Stimulated activated CD4-positive, alpha-beta T cell treated with anti-CD3 and anti-CD28 coated beads, Interleukin-1b, Interleukin-23, amount 100 ng/mL, for 1 hour (primary cell): ENCODE measurements at places on chromosomes 6 and 20.

GRCh38 chr6:55643861-55644260, 64.9 kb upstream of the HMGCLL1 start:
- no peak for DNase-seq

DNA sequence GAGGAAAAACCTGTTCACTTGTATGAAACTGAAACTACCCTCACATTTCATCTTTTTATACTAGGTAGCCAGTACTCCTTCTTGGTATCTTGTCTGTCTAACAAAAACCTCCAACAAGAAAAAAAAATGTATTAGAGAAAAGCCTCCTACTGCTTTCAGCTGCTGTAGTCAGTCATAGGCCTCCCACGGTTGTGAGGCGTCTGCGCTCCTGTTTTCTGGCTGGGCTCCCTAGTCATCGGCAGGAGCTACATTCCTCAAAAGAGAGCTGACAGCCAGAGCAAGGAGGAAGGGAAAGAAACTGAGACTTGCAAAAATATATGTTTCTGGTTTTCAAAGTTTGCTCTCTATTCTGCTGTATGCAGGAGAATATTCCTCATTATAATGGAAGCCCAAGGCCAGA, 517.0 kb downstream of the LMBRD1 start:
- no peak for DNase-seq

GRCh38 chr6:130524552-130524951, 158.7 kb downstream of the TMEM200A start:
- DNase-seq = no peak

- no peak for DNase-seq
These were observed 16.6 kb upstream of the BTBD3 start for GRCh38 chr20:11901127-11901526.

GRCh38 chr20:45775411-45775810, 16.3 kb downstream of the WFDC3 start:
- DNase-seq = no peak

DNA sequence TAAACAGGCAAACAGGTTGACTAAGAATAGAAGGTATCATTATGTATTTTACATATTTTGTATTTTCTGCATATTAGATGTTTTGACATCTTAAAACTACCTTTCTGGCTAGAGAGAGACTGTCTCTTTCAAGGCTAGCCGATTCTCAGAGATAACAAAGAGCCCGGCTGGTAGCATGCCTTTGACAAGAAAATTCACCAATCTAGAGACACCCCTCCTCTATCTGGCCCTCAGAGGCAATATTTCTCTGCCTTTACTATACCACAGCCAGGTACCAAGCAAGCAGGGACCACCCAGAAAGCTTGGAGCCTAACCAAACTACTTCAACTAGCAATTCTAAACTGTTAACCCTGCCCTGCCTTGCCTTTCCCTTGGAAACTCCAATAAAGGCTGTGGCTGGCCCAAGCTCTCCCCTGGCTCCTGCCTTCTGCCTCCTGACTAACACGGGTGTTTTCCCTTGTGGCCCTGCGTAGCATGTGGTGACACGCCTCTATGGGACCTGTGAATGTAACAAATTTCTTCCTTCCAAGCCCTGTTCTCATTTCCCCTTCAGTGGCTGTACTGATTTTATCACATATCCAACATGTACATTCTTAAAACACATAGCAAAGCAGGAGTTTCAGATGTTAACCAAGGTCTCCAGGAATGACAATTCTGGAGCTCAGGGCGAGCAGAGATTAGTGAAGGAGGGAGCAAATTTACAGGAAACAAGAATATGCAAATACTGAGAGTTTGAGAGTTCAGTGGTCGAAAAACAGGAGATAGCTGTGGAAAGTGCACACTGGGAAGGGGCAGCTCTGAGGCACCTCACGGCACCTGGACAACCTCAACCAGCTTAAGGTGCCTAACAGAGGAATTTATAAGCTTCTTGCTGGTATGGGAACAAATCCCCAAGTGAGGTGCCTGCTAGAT, 120.8 kb downstream of the BACH2 start:
- no peak for DNase-seq

- no peak for DNase-seq
These were observed 28.7 kb downstream of the FKBP1A start for GRCh38 chr20:1364106-1364505.

DNA sequence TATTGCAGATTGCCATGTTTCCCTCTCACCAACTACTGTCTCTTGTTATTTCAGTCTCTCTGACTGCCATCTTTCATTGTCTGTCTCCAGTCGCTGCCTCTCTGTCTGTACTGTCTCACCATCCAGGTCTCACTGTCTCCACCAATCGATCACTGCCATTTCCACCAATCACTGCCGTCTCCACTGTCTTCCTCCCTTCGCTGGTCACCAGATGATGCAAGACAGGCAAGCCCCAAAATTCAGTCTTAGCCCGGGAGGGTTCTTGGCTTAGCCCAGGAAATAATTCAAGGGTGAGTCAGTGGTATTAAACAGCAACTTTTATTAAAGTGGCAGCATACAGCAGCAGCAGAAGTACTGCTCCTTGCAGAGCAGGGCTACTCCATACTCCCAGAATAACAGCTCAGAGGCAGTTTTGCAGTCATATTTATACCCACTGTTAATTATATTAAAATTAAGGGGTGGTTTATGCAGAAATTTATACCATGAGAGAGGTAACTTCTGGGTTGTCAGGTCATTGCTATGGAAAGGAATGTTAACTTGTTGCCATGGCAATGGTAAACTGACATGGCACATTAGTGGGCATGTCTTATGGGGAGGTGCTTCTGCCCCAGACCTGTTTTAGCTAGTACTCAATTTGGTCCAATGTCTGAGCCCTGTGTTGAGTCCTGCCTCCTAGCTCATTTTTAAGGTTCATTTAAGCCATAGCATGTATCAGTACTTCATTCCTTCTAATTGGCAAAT, 23.0 kb upstream of the ECHDC1 start:
- DNase-seq = no peak

DNA sequence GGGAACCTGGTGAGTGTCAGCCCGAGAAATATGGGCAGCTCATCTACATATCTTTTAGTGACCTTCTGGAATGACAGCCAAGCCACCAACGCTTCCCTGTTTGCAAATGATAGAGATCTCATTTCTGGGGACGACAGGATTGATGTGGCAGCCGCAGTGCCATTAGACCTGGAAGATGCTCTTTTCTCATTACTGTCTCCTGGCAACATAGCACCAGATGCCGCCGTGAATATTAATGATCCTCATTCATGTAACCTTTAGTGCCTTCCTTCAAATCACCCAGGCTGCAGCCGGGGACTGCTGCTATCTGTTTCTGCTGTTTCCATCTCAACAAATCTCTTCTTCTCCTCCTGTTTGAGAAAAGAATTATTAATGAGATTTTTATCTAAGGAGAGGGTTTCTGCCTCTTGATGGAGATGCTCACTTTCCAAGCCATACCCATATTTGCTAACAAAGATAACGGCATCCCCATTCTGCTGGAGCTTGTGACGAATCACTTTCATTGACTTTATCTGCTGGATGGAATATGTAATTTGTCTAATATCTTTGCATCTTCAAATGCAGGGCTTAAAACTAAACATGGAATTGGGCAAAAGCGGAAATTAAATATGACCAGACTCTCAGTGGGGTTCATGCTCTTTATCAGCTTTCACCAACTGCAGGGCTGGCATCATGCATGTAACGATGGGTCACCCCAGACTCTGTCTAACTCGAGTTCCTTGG, 74.8 kb upstream of the KIF16B start:
- DNase-seq = no peak

DNA sequence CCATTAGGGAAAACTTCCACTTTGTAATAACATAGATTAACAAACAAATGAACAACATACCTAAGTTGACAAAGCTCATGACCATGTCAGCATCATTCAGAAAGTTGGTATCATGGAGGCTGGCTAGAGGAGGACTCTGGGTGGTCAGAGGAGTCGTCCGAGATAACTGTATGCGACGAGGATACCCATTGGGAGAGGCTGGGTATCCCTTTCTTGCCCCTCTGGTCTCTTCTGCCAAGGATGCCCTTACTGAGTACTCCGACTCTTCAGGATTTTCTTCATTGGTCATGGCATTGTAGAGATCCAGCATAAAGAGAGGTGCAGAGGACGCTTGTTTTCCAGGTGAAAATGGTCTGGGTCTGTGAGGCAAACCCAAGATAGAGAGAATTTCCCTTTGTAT, 1.1 kb downstream of the BMP5 start:
- no peak for DNase-seq

- DNase-seq = no peak
These were observed 191.4 kb downstream of the NKAIN2 start for GRCh38 chr6:123994891-123995635.

DNA sequence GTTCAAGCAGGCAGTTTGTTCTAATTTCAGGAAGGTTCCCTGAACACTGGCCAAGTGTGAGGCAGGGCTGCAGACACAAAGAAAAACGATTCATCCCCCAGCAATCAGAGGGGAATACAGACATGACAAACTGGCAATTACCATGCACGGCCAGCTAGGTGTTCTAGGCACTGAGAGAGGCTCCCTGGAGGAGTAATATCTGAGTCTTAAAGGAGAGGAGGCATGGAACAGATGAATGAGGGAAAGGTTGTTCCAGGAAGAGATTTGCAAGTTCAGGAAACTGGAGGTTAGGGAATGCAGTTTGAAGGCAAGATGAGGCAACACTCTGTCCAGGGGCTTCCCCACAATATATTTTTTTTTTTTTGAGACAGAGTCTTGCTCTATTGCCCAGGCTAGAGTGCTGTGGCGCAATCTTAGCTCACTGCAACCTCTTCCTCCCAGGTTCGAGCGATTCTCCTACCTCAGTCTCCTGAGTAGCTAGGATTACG, 11.1 kb downstream of the RRAGD start:
- no peak for DNase-seq

DNA sequence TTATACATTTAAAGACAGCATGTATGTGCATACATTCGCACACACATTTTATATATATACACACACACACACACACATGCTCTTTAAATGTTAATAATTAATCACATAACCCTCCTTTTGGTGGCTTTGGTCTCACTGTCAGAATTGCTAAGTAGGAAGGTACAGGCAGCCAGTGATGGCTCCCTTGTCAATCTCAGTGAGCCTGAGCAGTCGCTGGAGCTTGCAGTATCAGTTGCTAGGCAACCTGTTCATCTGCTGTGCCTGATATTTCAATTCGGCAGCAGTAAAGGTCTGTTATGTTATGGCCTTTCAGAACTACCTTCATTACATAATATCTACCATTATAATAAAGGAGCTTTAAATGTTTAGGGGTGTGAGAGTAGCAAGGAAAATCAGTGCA, 374.3 kb downstream of the LMBRD1 start:
- DNase-seq = no peak

- no peak for DNase-seq
These were observed 4.9 kb downstream of the DSP start for GRCh38 chr6:7546383-7546782.

GRCh38 chr20:25018841-25019240, 26.3 kb upstream of the APMAP start:
- DNase-seq = no peak

DNA sequence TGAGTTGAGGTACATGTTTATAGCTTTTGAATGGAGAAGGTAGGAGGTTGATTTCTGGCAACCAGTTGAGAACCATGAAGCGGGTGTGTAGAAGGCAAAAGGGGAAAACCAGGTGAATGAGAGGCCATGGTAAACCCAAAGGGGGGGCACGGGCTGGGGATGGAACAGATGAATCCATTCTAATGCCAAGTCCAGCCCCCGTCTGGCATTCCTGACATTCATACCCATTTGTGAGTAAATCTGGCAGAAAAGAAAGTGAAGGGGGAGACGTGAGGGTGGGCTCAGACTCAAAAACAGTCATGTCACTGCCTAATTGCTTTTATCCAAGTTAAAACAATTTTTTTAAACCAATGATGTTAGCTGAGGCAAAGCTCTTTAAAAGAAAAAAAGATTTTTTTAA, 172.8 kb upstream of the QKI start:
- DNase-seq = no peak

GRCh38 chr6:147726342-147726741, 217.9 kb downstream of the SAMD5 start:
- DNase-seq = no peak

GRCh38 chr20:49808753-49809152, 3.9 kb upstream of the SLC9A8 start:
- no peak for DNase-seq

DNA sequence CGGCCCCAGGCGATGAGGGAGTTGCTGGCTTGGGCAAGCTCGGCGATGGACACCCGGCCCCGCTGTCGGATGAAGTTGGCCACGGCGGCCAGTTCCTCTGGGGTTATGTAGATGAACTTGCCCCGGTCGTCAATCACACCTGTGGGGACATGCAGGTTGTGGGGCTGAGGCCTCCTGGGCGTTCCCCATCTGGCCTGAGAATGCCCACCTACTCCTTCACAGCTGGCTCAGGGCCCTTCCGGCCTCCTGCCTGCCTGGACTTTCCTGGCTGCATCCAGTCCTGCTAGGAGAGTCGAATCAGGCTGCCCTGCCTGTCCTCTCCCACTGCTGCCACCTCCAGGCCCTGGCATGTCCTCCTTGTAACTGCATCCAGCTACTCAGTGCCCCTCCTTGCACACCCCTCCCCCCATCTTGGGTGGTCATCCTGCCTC, 13.8 kb downstream of the DDRGK1 start:
- no peak for DNase-seq

DNA sequence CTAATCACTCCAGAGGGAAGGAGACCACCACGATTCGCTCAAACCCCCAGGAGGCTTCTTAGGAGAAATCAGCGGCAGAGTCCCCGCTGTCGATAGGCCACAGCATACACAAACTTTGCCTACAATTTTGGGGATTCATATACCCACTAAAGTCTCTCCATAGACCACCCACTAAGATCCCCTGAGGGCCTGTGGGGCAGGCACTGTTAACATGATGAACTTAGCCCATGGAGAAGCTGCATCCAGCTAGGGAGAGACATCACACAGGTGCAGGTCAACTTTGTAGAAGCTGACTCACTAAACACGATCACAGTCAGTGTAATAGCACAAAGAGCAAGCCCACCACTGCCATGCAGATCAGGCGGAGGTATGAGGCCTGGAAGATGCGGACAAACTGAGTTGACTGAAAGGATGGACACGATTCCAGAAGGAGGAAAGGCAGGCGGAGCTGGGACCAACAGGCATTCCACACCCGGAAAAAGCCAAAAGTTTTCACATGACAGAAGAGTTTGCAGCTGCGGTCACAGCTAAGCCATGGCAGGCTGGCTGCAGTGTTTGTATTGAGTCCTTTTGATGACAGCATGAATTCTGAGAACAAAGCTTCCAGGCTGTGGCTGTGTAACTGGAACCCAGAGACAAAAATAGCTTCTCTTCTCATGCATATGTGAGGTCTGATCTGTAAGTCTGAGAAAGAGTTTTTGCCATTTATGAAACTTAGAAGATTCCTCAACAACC, 75.7 kb upstream of the QKI start:
- DNase-seq = no peak
